ENCODE measurements at places on chromosomes 1 and 21. TPM values are rescaled to one million over a fixed set of nuclear protein-coding genes. Genes with fewer than 3 reads are reported as not detected.

DNA sequence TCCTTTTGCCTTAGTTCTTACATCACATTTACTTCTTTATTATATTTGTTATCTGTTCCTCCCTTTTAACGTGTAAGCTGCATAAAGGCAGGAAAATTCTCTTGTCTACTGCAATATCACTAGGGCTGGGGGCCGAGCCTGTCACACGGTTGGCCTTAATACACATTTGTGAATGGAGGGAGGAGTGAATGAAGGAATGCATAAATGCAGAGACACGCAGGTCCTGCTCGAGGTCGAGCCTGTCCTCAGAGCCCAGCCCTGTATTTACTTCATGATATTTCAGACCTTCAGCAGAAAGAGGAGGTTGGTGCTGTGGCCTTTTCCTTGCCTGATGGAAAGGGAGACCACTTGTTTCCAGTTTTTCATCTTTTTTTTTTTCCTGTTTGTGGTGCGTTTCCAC lies 671.3 kb downstream of the PTPRU start:
- DNase-seq = no peak

- no peak for DNase-seq
Observed at GRCh38 chr1:230189341-230189740, 122.3 kb downstream of the GALNT2 start.

DNA sequence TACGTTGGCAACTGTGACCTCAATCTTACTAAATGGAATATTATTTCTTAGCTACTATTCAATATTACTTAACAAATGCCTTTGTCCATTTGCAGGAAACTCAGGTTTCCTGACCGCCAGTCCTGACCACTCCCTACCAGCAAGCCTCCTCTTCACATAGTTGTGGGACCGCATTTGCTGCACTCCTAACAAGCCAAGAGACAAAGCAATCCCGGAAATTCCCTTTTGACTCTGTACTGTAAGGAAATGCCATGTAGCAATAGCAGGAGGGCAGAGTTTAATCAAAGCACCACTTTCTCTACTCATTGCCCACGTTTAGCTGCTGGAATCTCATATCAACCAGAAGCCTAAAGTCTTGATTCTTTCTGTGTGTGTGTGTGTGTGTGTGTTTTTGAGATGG lies 28.1 kb upstream of the ACBD6 start:
- DNase-seq = no peak

DNA sequence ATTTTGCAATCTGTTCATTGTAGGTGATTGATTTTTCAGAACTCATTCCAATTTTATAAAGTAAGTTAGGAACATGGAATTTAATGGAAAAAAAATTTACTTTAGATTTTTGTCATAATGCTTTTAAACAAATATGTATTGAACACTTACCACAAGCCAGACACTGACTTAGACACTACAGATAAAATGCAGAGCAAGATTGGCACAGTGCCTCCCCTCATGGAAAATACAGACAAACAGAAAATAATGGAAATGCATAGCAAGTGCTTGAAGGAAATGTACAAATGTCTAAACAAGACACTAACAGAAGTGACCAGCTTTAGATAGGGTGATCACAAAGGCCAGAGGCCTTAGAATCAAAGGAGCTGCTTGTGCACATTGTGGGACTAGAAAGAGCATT lies 260.5 kb upstream of the ADGRL2 start:
- no peak for DNase-seq

DNA sequence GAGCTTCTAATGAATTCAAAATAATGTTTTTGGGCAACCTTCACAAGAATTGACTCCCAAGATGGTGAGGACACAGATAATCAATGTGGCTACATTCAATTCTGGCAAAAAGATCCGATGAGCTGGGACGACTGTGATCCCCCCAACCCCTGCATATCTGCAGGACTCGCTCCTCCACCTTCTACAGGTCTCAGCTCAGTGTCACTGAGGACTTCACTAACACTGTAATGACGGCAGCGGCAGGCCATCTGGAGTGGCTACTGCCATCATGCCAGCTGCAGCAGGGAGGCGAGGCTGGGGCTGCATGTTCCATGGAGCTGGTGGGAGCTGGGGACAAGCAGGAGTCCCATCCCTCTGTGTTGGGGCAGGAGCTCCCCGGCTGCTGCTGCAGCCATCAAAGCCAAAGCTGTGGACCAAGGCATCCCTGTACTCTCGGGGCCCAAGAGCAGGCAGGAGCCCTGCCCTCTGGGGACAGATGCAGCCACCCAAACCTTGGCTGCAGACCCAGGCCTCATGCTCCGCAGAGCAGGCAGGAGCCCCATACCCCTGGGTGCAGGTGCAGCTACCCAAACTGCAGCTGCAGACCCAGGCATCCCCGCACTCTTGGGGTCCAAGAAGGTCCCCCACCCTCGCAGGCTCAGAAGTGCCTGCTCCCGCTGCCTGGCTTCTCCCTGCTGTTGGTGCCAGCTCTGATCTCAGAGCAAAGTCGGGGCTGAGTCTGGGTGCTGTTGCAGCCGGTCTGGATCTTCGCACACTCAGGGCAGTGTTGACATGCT lies 12.2 kb upstream of the DHRS3 start:
- no peak for DNase-seq

GRCh38 chr1:62727656-62728407 lies 39.6 kb upstream of the DOCK7 start:
- DNase-seq = peak; percentile 68

DNA sequence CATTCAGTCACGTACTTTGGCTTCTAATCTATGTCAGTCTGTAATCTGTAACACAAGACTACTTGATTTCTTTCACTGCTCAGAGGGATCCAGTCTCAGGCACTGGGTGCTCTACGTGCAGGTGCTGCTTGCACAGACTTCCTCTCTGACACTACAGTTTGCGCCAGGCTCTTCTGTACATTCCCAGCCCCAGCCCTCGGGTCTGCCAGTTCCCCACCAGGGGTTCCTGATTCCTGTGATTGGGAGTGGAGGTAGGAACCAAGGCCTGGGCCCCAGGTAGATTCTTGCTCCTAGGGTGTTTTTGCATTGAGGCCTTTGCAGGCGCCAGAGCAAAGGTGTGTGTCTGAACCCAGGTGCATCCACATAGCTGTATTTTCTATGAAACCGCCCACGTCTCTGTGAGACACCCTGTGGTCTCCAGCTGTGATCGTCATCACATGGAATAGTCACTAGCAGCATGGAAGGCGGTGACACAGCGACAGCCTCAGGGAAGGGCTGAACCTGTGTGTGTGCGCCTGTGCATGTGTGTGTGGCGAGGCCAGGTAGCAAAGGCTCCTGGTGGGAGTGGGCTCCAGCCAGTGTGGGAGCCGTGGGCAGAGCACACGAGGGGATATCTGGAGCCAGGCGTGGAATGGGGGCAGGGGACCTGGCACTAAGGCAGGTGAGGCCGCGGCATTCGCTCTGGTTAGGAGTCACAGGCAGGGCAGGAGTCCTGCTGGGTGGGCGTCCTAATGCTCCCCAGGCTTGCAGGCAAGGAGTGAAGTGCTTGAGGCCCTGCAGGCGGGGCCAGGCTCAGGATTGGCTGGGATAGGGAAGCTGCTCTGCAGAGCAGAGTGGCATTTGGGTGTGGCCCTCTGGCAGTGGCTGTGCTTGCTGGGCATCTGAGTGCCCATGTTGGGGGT lies 5.2 kb downstream of the GJC2 start:
- DNase-seq = no peak

DNA sequence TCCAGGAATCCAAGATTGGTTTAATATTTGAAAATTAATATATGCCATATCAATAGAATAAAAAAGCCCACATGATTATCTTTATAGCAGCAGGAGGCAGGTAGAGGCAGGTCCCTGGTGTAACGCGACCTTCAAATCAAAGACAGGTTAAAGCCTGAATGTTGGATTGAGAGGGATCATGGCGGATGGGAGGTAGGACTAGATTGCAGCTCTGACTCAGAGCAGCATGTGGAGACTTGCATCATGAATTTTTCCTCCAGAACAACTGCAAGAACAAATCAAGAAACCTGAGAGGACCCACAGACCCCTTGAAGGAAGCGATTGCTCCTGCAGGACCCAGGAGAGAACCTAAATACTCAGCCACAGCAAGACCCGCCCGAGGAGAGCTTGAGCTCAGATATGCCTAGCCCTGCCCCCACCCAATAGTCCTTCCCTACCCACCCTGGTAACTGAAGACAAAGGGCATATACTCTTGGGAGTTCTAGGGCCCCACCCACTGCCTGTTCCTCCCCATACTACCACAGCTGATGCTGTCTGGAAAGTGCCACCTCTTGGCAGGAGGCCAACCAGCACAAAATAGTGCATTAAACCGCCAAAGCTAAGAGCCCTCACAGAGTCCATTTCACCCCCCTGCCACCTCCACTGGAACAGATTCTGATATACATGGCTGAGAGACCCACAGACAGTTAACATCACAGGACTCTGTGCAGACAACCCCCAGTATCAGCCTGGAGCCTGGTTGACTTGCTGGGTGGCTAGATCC lies 19.5 kb downstream of the S100B start:
- no peak for DNase-seq

GRCh38 chr1:34859446-34860200 lies at the start of gene SMIM12:
Gene SMIM12, minus strand, starts transcription at chr1:34859749. Its CDS starts 3,772 bp downstream, at chr1:34855977.
- peak; percentile 68 for DNase-seq

DNA sequence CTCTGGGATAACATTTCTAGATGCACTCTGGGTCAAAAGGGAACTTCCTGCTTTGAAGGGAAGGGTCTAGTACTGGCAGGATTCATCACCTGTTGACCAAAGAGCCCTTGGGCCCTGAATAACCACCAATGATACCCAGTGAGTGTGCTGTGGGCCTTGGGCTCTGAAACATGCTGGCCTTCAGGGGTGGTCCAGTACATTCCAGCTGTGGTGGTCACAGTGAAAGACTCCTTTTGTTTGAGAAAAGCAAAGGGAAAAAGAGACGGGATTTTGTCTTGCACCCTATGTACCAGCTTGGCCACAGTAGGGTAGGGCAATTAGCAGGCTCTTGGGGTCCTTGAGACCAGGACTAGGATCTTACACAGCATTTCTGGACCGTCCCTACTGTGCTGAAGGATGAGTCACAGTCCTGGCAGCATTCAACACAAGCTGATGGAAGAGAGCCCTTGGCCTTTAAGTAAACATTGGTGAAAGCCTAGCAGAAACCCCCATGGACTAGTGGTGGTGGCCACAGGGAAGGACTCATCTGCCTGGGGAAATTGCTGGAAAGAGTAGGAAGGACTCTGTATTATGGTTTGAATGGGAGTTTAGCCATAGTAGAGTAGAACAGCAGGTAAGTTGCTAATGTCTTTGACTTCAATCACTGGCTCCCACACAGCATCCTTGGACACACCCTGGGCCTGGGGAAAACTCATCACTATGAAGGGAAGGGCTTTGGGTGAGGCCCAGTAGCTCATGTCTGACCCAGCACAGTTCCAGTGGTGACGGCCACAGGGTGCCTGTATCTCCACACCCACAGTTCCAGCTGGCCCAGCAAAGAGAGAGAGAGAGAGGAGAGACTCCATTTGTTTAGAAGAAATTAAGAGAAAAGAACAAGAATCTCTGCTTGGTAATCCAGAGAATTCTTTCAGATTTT lies 87.5 kb downstream of the COL24A1 start:
- DNase-seq = no peak

DNA sequence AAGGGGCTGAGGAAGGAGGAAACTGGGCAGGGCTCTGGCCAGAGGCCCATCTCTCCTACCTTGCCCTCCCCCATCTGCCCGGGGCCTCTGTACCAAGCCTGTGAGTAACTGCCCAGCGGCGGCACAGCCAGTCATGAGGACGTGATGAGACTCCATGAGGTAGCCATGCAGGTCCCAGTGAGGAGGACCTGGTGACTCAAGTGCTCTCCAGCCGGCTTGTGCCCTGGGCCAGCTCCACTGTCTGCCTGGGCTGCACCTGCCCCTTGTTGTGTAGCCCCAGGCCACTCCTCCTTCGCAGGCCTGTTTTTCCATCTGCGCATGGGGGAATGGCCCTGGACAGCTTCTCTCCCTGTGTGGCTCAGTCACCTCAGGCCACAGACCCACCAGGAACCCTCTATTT lies 42.0 kb upstream of the PADI1 start:
- no peak for DNase-seq

DNA sequence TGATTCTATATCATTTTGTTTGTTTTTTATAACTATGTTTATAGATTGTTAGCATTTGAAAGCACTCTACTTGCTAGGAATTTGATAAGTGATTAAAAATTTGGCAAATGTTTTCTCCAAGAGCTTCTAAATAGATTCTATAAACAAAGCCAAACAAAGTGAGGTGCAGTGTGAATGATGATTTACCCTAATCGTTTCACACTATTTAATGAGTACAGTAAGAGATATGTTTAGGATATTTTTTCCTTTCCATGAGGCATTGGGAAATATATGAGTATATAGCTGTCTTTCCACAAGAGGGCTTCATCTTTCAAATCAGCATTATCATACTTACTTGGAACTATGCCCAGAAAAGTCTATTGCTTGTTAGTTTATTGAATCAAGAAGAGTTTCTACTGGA lies 277.0 kb upstream of the BRINP3 start:
- DNase-seq = no peak

DNA sequence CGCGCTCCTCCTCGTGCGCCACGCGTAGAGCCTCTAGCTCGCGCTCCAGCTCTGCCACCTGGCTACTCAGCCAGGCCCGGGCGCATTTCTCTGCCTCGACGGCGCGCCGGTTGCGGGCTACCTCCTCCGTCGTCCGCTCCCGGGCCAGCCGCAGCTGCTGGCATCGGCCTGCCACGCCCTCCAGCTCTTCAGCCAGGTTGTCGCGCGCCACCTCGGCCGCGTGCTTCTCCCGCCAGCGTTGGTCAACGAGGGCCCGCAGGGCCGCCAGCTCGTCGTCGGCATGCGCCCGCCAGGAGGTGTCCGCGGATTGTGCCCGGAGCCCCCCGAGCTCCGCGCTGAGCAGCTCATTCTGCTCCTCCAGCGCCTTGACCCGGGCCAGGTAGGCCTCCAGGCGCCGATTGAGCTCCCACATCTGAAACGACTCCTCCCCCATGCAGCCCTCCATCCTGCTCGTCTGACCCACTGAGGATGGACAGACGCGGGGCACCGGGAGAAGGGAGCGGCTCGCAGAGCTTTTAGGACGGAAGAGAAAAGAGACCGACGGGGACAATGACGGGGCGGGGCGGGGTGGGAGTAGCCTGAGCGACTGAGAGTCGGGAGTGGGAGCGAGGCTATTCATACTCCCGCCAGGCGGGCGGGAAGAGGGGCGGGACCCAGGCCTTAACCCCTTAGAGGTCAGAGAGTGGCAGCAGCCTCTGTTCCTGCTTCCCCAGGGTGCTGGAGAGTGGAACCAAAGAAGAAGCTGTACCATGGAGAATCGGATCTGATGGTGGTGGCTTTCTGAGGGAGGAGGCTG lies at the start of gene NES:
Gene NES (minus strand): TSS at position 588 of the 796 bp plus-strand sequence. CDS start 143 bp downstream, at position 445.
- no peak for DNase-seq

DNA sequence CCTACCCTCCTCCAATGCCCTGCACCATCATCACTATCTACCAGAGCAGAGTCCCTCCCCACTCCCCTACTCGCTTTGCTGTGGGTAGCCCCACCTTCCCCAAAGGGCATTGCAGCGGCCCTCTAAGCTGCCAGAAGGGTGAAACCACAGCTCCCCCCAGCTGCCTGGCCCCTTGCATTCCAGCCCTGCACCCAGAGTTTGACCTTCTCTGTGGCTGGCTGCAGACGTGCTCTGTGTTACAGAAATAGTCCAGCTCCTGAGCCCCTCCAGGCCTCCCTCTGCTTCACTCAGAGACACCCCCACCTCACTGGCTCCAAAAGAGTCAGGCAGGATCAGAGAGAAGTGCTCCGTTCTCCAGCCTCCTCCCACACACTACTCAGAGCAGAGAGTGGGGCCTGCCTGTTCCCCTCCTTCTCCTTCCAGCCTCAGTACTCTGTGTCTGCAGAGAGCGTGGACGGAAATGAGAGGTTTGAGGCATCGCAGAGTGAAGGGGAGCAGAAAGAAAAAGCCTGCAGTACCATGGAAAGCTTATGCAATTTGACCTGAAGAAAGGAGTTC lies 63.2 kb downstream of the PLEKHA6 start:
- no peak for DNase-seq

Gene TNFRSF8
- 0.11 TPM for total RNA-seq

Gene CCDC185
- total RNA-seq = 0.10 TPM

Gene PHC2
- 78.4 TPM for total RNA-seq

Gene SNX7
- 40.4 TPM for total RNA-seq

Gene FCRL5
- not detected for total RNA-seq
